CD4-positive, CD25-positive, alpha-beta regulatory T cell (primary cell): ENCODE measurements at places on chromosomes 4 and X. TPM values are rescaled to one million over a fixed set of nuclear protein-coding genes. Genes with fewer than 3 reads are reported as not detected.

GRCh38 chrX:107712231-107713202, 63.1 kb downstream of the TSC22D3 start:
- no peak for DNase-seq

DNA sequence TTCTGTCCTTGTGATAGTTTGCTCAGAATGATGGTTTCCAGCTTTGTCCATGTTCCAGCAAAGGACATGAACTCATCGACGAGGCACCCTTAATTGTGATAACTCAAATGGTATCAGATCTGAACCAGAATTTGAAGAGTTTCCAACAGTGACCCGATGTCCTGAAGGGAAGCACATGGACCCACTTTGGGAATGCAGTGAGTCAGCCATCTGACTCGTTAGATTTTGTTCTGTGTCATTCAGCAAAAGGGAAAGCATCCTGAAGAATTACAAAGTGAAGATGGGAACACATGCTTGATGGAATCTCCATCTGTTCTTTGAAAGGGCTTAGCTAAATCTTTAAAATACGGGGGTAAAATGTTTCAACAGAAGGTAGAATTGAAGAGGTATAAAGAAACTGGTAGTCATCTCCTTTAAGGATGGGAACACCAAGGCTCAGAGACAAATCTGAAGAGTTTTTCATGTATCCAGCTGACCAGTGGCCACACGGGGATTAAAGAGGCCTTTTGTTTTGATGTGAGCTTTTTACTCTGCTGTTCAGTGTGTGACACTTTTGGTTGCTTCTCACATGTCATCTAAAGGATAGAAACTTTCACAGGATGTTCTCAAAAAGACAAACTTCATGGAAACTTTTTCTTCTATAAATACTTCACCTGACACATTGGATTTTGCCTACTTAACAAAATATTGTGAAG, 393.8 kb downstream of the INPP4B start:
- DNase-seq, result no peak

GRCh38 chr4:41714364-41715000, 34.0 kb downstream of the PHOX2B start:
- DNase-seq, result no peak

DNA sequence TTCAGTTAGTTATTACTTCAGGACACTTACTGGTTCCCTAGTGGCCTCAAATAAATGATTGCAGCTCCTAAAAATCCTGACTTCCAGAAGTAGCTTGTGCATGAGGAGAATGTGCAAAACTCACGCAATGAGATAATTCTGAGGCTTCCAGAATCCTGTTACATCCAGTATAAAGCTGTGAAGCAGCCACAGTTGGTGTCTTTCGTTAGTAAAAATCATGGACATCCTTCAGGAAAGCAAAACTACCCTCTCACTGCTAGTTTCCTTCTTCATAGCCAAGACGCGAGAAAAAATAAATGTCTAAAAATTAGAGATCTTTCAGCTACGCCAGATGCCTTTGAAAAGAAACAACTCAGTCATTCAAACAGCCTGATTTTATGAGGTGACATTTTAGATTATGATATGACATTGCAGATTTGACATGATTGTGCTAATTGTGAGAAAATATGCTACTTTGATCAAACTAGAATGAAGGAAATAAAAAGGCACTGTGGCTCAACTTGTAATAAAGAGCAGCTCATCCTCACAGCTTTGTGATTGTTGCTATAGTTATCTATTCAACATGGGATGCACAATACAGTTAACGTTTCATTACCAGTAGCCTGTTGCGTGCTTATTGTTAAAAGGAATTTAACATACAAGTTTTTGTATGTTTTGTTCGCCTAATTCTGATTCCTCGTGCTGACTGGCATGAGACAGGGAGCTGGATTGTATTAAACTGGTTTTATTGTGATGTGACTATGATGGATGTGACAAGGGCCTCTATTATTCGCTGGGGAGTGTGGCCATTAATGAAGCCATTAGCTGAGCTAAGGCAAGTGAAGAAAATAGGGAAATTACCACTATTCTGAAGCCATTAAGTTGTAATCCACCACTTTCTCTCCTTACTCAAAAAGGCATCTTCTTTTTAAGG, 40.5 kb downstream of the AFF2 start:
- no peak for DNase-seq

DNA sequence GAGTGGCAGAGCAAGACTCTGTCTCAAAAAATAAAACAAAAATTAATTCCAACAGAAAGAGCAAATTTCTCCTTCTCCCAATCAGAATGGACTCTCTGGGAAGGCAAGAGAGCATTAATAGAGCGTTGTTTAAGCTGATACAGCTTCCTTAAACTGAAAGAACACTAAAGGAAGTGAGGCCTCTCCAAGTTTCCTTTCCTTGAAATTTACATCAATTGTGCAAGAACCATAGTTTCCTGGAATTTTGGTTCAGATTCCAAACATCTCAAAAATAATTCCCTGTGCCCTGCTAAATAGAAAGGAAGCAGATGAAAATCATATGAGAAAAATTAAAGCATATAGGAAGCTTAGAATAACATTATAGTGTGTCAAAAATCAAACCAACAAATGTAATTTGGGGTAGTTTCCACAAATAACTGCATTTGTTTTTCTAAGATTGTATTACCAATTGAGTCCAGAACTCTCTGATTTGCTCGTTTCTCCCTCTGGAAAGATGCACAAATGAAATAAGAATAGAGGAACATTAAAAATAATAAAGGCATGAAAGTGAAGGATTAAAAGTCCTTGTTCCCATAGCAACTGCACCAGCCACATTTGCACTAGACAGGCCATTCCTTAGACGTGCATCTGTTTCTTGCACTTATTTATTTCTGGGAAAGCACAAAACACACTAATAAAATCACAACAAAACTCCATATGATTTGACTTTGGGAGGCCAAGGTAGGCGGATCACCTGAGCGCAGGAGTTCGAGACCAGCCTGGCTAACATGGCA, 3.7 kb upstream of the FAM241A start:
- DNase-seq, result no peak

- no peak for DNase-seq
These were observed 671.5 kb upstream of the GRIA3 start for GRCh38 chrX:122512561-122513072.

- no peak for DNase-seq
These were observed 26.4 kb upstream of the MMRN1 start for GRCh38 chr4:89868276-89868675.

GRCh38 chrX:121902463-121902862, 855.1 kb downstream of the GLUD2 start:
- DNase-seq, result no peak

DNA sequence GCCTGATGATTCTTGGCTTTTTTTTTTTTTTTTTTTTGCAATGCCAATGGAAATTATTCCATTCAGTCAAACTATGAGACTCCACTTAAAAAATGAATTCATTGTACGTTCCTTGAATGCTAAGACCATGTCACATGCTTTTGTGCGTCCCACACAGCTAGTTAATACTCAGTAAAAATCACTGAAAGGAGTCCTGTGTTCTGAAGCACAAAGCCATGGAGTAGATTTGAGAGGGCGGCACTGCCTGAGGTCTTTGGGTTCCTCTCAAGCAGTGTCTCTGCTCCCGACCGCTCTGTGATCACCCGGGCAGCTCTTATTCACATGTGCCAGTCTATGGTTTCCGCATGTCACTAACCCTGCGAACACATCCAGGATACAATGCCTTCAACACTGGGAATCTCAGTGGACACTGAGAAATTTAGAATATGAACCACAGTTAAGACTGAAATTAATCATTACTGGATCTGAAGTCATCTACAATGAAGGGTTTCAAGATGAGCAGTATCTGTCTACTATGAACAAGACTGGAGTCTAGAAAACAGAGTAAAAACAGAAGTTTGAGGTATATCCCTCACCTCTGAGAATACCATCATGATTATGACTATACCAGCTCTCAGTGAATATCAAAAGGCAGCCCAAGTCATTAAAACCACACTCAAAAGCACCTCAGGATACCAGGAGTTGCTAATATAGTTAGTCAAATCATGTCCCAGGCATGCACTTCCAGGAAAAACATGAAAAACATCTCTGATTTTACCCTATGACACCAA, 193.0 kb downstream of the MGST2 start:
- no peak for DNase-seq

GRCh38 chrX:139222511-139223200, 307.9 kb upstream of the F9 start:
- no peak for DNase-seq

DNA sequence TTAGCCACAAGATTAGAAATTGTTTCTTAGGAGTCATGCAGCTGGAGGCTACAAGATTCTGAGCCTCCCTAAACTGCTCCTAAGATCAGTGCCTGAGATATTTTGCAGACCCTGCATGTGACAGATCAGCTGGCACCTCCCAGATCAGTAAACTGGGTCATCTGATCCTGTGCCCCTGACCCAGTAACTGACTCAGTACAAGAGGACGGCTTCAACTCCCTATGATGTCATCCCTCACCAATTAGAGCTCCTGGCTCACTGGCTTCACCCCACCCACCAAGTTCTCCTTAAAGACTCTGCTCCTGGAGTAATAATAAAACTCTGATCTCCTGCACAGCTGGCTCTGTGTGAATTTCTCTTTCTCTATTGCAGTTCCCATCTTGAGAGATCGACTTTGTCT, 45.4 kb upstream of the PNPLA4 start:
- no peak for DNase-seq

DNA sequence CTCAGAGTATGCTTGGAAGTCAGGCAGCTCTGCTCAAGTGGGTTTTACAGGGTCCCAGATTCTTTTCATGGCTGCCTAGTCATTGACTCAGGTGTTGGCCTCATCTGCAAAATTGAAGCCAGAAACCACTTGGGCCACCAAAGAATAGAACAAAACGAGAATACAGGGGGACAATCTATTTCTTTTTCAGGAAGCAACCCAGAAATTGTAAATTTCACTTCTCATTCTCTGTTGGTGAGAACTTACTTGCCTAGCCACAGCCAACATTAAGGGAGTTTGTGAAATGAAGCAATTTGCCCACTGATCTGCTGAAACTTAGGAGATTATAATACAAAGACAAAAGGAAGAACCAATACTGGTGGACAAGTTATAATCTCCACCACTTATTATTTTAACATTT, 8.6 kb upstream of the TKTL2 start:
- DNase-seq, result no peak

DNA sequence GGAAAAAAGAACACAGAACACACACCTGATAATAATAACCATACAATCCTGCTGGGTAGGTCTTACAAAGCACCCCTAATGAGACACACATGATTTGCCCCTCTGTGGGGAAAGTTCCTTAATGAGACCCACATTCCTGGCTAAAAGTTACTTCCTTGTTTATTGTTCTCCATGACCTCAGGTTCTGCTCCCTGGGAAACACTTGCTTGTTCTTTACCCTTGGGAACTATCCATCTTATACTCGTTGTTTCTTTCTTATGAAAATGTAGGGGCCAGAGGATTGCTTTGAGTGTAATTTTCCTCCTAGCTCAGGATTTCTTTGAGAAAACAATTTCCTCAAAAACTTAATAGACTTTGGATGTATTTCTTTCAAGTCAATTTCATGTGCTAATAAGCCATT, 52.1 kb upstream of the PCDH10 start:
- DNase-seq, result no peak

- DNase-seq, result no peak
These were observed 2.9 kb upstream of the ATOH1 start for GRCh38 chr4:93825551-93826216.

GRCh38 chrX:136652822-136653723, 5.1 kb downstream of the CD40LG start:
- no peak for DNase-seq

The CXorf51B gene
- total RNA-seq, result not detected

The ADH1C gene
- not detected for total RNA-seq

The NHS gene
- 0.05 TPM for total RNA-seq

The GLRA2 gene
- not detected for total RNA-seq

The ABCE1 gene
- total RNA-seq, result 41.4 TPM

The ABCG2 gene
- total RNA-seq, result 0.54 TPM

The RCHY1 gene
- 45.4 TPM for total RNA-seq

The GAGE1 gene
- total RNA-seq, result not detected
